ENCODE measurements at places on chromosomes 6 and 20.
A peak's percentile ranks its signal among the peaks of the same experiment; 100 is the strongest.

GRCh38 chr6:112429226-112429625 is 82.1 kb downstream of the RFPL4B start:
- DNase-seq: no peak

DNA sequence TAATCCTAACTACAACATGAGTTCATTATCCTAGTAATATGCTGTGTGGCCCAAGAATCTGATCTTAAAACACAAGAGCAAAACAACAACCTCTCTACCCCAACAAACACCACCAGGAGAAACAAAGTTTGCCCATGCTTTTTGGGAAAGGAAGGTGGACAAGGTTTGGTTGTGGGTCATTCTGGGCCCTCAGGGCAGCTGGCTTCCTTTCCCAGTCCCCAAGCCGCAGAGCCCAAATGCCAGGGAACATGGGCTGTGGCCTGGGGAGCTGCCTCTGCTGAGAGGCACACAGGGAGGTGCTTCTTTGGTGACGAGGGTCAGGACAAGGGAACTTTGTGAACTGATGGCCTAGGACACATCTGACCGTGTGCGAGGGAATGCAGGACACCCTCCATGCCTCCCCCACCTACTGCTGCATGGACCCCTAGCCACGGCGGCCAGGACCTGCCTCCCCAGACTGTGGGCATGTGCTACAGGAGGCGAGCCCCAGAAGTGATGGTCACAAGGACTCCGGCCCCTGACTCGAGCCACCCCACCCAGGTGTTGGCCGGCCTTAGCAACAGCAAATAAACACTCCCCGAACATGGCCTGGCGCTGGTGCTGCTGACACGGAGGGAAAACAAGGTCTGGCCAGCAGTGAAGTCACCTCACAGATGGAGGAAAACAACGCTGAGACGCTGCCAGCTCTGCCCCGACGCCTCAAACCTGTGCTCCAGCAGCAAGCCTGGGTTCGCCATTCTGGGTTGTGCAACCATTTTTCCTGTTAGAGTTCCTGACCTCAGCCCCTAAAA is 55.6 kb downstream of the RRBP1 start:
- no peak for DNase-seq

DNA sequence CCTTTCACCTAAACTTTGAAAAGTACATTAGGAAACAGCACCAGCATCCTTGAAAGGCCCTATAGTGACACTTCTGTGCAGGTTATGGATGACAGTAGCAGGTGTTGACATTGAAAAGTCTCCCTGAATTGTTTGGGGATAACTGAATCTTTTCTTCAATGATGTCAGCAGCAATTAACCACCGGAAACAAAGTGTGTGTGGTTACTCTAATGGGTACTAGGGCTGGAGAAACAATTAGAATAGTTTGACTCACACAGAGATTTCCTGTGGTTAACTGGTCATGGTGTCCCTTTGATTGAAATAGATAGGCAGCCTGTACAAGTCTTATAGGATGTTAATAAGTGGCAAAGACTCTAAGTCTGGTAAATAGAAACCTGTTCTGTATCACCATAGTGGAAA is 189.1 kb downstream of the TBX18 start:
- DNase-seq: no peak

- no peak for DNase-seq
These were observed 97.7 kb downstream of the GRM4 start for GRCh38 chr6:34047913-34048867.

DNA sequence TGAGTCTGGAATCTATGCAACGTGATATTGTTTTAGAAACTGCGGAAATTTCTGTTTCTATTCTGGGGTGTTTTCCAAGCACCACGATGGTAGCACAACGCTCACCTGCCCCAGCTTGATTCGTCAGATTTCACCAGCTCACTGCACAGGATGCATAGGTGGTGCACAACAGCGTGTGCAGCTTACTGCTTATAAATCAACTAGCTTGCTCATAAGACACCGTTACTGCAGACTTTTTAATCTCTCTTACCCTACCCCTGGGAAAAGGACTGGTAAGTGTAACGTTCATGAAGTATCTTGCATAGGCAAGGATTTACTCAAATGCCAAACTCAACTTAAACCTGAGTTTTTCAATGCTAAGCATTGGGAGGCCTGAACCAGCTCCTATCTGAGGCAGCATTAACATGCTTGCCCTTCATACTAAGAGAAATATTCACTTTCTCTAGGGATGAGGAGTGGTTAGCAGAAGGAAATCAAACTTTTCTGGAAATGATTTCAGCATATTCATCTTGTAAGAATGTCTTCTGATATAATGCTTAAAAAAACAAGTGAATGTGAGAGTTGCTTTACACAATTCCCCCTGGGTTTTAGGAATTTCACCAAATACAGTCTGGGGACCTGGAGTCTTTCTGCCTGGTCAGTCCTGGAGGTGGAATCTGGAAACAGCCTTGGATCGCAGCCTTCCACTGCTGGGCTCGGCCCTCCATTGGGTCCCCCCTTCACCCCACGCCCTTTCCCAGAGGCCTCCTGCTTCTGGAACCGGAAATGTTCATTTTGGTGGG is 100.6 kb downstream of the DACT2 start:
- DNase-seq: no peak

GRCh38 chr20:33963751-33964150 is 30.0 kb upstream of the RALY start:
- DNase-seq: no peak

GRCh38 chr20:60210779-60211617 is 252.8 kb downstream of the CDH26 start:
- DNase-seq: no peak

- DNase-seq: no peak
These were observed 119.3 kb downstream of the RNF144B start for GRCh38 chr6:18506382-18507017.

GRCh38 chr6:161963634-161964234 is 689.9 kb upstream of the AGPAT4 start:
- no peak for DNase-seq

DNA sequence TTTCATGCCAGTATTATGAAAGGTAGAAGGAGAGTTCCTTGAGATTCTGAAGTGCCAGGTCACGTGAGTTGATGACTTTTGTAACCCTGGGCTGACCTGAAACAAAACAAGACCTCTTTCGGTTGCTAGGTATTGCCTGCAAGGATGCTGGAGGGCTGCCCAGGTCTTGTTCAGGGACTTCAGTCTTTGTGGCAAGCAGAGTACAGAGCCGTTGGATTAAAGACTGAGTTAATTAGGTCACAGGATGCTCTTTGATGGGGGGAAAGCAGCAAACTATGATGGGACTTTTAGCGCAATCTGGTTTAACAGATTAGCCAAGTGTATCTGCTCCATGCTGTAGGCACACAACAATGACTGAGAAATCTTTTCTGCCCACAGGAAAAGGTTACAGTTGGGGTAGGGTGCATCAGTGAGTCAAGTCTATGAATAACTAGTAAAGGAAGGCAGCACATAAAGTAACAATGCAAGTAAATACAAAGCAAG is 12.8 kb upstream of the ELOVL5 start:
- DNase-seq: peak; percentile 95

All from CD4-positive, alpha-beta memory T cell (primary cell).